ENCODE measurements at places on chromosomes 3 and 15.

DNA sequence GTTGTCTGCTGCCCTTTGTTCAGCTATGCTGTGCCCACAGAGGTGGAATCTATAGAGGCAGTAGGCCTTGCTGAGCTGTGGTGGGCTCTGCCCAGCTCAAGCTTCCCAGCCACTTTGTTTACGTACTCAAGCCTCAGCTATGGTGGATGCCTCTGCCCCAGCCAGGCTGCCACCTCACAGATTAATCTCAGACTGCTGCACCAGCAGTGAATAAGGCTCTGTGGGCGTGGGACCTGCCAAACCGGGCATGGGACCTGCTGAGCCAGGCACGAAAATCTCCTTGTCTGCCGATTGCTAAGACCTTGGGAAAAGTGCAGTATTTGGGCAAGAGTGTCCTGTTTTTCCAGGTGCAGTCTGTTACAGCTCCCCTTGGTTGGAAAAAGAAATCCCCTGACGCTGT is 26.8 kb downstream of the SLITRK3 start:
- no peak for DNase-seq

DNA sequence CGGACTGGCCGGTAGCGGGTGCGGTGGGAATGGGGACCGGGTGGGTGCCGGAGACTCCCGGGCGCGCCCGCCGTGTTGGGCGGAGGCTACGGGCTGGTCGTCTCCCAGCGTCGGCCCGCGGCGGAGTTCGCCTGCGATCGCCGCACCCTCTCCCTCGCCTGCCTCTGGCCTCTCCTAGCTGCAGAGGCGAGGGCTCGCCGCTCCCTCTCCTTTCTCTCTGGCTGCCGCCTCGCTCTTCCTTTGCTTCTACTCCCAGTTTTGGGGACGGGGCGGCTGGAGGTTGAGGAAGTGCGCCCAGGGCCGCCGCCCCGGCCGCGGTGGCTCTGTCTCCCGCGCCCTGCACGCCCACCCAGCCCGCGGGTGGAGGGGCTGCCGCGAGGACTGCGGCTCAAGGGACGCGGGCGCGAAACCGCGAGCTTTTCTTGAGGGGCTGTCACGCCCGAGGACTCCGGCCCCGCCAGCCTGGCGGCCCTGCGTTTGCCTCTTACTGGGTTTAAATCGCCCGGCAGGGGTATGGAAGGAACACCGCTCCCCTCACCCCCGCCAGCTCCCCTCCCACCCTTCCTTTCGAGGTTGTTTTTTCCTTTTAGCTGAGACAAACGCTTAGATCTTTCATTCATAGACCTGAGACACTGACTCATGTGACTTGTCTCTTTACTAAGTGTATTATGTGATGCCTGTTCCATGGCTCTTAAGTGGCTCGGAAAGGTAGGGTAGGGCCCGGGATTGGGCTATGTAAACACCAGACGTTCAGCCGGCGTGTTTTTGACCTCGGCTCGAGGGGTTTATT is 654 bp downstream of the PIK3CA start:
- DNase-seq: peak; percentile 47

DNA sequence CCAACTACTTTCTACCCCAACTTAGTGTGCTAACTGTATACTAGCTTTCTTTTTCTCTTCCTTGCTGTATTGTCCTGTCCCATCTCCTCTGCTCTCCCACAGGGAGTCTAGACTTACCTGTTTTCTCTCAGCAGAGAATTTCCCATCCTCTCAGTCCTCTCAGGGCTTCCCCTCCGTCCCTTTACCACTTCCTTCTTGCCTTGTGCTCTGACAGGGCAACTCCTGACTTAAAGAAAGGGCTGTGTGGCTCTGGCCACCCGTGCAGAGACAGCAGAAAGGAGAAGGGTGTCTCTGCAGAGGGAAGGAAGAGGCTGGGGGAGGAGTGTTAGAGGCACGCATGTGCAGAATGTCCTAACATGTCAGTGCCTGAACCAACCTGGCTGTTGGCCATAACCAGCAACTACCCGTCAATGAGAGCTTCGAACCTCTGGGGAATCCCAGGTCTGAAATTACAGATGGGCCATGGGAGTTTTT is at the start of gene GCSAM:
Gene GCSAM, minus strand, starts transcription at position 274 of the 474 bp plus-strand sequence. Its CDS starts 128 bp downstream, at position 146.
- DNase-seq: no peak

DNA sequence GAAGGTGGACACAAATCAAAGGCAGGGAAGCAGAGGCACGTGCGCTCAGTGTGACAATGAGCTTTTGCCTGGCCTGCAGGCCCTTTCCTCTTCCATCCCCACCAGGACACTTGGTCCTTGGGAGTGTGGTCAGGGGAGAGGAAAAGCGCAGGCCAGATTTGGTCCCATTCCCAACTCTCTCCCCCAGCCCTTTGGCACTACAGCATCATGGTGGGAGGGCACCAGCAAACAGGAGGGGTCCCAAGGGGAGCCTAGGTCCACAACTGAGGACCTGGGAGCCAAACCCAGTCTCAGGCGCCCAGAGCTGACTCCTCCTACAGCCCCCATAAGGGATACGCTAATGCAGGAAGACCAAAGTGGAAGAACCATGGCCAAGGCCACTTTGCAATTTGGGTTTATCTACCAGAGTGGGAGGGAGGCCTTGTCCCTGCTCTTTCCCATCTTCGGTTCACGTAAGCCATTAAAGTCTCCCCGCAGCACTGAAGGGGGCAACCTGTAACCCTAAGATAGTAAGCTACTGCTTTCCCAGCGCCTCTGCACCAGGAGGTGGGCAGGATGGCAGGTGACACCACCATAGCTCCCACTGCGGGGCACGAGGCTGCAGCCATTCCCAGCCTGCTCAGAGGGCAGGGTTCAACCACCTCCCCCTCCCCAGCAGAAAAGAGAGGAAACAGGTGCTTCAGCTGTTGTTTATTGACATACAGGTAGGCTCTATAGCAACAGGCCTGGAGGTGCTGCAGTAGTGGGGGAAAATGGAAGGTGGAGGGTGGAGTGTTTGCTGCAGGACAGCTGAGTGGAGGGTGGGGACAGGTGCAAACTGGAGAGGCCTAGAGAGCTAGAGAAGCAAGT is 993 bp upstream of the GRAMD2A start:
- no peak for DNase-seq

GRCh38 chr3:38119821-38120692 is 16.9 kb downstream of the ACAA1 start:
- DNase-seq: no peak

DNA sequence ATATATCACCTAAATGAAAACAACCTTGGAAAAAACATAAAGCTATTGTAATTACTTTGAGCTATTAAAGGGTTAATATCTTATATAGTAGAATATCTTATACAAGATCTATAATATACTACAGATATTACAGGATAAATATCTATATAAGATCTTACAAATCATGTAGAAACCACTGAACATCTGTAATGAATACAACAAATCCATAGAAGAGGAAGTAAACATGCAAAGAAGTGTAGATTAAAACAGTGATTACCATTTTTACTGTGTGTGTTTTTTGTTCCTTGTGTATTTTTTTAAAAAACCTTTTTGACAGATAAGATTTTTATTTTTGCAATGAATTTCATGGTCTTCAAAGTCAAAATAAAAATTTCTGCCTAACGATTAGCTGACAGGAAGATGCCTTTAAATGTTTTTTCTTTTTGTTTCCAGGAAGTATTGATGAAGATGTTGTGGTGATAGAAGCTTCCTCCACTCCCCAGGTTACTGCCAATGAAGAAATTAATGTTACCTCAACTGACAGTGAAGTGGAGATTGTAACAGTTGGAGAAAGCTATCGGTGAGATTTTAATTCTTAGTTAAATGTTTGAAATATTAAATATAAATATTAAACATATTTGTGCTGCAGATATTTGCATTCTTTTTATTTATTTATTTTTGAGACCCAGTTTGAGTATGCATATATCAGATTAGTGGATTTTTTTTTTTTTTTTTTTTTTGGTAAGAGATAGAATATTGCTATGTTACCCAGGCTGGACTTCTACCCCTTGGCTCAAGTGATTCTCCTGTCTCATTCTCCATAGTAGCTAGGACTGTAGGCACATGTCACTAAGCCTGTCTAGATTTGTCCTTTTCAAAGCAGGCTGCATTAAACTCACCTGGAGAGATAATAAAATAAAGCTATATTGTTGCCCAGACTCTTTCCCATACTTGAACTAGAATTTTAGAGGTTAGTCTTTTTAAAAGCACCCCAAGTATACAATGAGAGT is 52.8 kb upstream of the CCNB2 start:
- no peak for DNase-seq

GRCh38 chr3:43727930-43728329 is 37.2 kb downstream of the ABHD5 start:
- DNase-seq: no peak

DNA sequence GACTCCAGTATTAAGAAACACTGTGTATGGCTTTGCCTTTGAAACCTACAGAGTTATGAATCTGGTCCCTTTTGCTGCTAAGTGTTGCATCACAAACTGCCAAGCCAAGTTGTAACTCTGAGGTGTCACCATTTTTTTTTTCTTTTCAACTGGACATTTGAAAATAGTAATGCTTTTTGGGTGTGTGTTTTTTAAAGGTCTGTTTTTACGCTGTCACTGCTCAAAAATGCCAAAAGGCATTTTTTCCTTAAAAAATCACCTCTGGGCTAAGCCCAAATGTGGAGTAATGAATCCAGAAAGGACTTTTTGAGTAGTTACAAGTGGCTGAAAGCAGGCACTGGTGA is 9.5 kb downstream of the SMAD3 start:
- no peak for DNase-seq

- DNase-seq: no peak
Measured at GRCh38 chr3:78257951-78258530, 1218.1 kb downstream of the ROBO2 start.

DNA sequence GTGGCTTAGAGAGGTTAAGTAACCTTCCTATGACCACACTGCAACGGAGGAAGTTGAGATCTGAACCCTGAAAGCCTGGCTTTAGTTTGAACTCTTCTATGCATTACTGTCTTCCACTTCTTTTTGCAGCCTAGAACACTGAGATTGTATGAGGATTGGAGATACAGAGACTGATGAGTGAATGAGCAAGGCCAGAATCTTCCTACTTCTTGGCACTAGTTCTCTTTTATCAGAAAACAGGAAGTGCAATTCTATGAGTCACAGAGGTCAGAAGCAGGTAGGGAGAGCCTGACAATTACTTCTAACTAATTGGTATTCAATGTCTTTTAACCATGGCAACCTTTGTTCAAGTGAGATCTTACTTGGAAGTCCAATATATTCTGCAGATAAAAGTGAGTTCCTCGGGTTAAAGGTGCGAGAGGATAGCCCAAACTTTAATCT is 219.0 kb downstream of the SHQ1 start:
- no peak for DNase-seq

GRCh38 chr15:43519196-43519595 is 1.8 kb downstream of the MAP1A start:
- DNase-seq: no peak

GRCh38 chr15:40499931-40500330 is 29.1 kb downstream of the CHST14 start:
- no peak for DNase-seq

- no peak for DNase-seq
Measured at GRCh38 chr3:123678108-123678511, 93.3 kb upstream of the HACD2 start.

Data from stimulated activated CD8-positive, alpha-beta memory T cell treated with anti-CD3 and anti-CD28 coated beads, Interleukin-4, amount 100 ng/mL, for 4 hours (primary cell).